ENCODE measurements at places on chromosomes 13 and 19. TPM values are rescaled to one million over a fixed set of nuclear protein-coding genes. Genes with fewer than 3 reads are reported as not detected.

DNA sequence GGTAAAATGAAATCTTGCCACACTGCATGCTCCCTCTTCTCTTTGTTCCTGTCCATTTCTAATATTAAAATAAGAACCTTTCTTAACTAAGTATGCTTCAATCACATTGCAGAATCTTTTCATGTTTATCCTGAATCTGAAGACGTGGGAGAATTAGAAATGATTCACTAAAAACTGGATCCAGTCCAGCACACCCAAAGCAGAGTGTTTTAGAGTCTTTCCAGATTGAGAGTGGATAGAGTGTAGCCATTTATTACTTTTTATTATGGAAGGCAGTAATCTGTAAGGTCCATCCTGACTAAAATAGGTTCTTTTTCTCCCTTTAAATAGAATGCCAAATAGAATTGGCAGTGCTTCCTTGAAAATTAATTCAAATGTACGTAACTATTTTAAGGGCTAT is 453.5 kb downstream of the TDRD3 start:
- no peak for DNase-seq

DNA sequence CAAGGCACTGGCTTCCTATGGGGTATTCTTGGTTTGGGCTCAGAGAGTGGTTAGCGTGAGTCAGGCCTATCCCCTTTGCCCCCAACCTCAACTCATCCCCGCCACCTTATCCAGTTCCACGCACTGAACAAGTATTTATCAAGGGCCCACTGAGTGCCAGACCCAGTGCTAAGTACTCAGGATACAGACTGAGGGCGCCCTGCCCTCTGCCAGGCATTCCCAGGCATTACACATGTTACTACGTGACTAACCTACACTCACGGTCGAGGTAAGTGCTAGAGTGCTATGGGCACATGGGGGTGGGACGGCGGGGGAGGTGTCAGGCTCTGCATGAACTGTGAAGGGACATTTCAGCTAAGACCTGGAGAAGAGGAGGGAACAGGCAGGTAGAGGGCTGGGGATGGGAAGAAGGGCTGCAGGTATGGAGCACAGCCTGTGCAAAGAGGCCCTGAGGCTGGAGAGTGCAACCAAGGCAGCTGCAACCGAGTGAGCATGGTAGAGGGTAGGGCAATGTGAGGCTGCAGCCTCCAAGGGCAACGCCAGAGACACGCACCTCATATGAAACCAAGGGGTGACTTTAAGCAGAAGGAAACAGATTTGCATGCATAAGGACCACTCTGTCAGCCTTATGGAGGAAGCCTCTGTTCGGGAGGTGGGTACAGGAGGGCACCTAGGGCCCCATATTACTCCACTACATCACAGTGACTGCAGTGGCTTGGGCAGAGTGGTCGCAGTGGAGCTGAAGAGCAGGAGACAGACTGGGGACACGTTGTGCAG is 22.5 kb downstream of the DHRS12 start:
- DNase-seq = no peak

GRCh38 chr13:44906713-44907112 is 82.6 kb downstream of the NUFIP1 start:
- no peak for DNase-seq

PROZ gene
- polyA plus RNA-seq = not detected

Data from BJ (cell line).